Naive thymus-derived CD4-positive, alpha-beta T cell (primary cell): ENCODE measurements at places on chromosomes 12 and 14.

DNA sequence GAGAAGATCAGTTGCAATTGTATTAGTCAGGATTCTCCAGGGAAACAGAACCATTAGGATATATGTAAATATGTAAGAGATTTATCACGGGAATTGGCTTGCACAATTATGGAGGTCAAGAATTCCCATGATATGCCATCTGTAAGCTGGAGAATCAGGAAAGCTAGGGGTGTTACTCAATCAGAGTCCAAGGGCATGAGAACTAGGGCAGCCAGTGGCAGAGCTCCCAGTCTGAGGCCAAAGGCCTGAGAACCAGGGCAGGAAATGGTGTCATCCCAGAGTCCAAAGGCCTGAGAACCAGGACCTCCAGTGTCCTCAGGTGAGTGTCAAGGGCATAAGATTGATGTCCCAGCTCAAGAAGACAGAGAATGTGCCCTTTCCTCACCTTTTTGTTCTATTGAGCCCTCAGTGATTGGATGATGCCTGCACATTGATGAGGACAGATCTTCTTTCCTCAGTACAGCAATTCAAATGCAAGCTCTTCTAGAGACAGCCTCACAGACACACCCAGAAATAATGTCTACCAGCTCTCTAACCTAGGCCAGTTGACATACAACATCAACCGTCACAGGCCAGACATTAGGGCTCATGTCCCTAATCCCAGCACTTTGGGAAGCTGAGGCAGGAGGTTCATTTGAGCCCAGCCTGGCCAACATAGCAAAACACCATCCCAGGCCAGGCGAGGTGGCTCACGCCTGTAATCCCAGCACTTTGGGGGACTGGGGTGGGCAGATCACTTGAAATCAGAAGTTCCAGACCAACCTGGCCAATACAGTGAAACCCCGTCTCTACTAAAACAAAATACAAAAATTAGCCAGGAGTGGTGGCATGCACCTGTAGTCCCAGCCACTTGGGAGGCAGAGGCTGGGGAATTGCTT, 34.9 kb upstream of the ZNF740 start:
- H3K4me3 ChIP-seq: no peak overlapping the region
- H3K27ac ChIP-seq: no peak overlapping the region
- no peaks in the 10 kb centered on the region for H3K36me3 ChIP-seq
- no peak for DNase-seq
- H3K27me3 ChIP-seq: no peaks in the 10 kb centered on the region

DNA sequence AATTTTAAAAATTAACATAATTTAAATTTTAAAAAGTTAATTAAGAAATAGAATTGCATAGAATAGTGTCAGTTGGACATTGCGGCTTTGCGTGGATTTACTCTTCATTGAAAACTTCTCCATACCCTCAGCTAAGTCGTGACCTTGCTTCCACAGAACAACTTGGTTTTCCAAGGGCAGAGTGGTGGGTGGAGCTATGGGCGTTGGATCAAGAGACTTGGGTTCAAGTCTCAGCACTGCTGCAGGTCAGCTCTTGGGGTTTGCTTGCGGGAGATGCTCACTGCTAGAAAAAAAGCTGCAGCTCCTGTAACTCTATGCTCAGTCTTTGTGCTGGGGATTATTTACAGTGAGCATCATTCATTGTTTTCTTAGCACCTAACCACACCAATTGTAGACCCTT, 133.7 kb downstream of the PRIMA1 start:
- H3K27me3 ChIP-seq: peaks cover 6% of the 10 kb centered on the region
- H3K4me3 ChIP-seq: no peak overlapping the region
- H3K36me3 ChIP-seq: no peaks in the 10 kb centered on the region
- no peaks in the 10 kb centered on the region for H3K4me1 ChIP-seq
- H3K27ac ChIP-seq: no peak overlapping the region
- no peak for DNase-seq

DNA sequence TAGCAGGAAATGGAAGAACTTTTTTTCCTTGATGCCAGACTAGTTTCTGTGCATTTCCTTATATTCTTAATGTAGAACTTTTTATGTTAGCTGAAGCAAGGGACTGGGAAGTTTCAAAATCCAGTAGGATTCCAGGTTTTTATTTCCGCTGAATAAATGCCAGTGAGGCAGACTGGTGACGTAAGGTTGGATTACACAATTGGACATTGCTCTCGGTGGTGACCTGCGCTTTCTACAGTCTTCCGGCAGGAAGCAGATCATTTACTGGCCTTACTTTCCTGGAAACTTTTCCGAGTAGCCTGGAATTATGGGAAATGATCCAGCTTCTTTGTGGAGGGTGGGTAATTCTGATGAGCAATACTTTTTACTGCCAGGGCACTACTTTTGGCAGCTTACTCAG, 3.6 kb downstream of the IFT43 start:
- H3K4me3 ChIP-seq: no peak overlapping the region
- no peaks in the 10 kb centered on the region for H3K27me3 ChIP-seq
- no peak overlapping the region for H3K27ac ChIP-seq

DNA sequence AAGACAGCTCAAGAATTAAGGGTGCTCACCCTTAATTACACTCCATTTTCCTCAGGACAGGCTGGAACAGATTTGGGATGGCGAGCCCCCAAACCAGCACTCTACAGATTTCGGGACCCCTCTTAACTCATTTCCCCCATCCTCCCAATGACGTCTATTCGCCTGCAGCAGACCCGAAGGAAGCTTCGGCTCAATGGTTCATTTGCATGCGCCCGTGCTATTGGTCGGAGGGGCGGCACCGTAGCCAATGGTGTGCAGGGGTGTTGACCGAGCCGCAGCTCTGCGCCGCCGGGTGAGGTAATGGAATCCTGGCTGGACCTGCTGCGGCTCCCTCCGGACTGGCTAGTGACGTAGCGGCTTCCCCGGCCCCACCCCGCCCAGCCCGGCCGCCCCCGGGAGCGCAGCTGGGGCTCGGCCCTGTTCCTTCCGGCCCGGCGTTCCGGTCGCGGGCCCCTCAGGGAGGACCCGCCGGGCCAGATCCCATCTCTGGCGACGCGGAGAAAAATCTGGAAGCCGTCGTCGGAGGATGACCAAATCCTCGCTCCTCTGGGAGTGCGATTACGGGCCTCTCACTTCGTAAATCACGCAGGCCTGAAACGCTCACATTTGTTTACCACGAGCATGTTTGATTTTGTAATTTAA, 18.3 kb upstream of the NR4A1 start:
- no peaks in the 10 kb centered on the region for H3K27me3 ChIP-seq
- H3K4me3 ChIP-seq: peak overlapping the region; percentile 24
- peak; percentile 73 for DNase-seq
- peaks cover 20% of the 10 kb centered on the region for H3K4me1 ChIP-seq
- H3K27ac ChIP-seq: peak overlapping the region; percentile 77

DNA sequence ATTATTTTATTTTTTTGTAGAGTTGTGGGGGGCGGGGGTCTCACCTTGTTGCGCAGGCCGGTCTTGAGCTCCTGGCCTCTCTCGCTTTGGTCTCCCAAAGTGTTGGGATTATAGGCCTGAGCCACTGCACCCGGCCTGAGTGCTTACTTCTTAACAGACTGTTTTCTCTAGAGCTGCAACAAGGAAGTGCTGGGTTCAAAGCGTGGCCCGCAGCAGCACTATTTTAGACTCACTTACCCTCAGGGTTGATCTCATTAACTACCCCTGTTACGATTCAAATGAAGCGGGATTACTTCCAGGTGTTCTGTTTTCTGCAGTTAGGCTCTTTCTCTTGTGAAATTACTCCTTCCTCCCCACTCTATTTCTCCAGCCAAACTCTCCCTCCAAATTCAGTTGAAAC, 8.7 kb downstream of the A2ML1 start:
- H3K4me3 ChIP-seq: no peak overlapping the region
- H3K4me1 ChIP-seq: no peaks in the 10 kb centered on the region
- H3K36me3 ChIP-seq: no peaks in the 10 kb centered on the region
- no peaks in the 10 kb centered on the region for H3K27me3 ChIP-seq

GRCh38 chr12:16506394-16506793, 99.6 kb downstream of the LMO3 start:
- no peaks in the 10 kb centered on the region for H3K27me3 ChIP-seq
- H3K4me3 ChIP-seq: no peak overlapping the region
- no peak for DNase-seq
- no peaks in the 10 kb centered on the region for H3K4me1 ChIP-seq

DNA sequence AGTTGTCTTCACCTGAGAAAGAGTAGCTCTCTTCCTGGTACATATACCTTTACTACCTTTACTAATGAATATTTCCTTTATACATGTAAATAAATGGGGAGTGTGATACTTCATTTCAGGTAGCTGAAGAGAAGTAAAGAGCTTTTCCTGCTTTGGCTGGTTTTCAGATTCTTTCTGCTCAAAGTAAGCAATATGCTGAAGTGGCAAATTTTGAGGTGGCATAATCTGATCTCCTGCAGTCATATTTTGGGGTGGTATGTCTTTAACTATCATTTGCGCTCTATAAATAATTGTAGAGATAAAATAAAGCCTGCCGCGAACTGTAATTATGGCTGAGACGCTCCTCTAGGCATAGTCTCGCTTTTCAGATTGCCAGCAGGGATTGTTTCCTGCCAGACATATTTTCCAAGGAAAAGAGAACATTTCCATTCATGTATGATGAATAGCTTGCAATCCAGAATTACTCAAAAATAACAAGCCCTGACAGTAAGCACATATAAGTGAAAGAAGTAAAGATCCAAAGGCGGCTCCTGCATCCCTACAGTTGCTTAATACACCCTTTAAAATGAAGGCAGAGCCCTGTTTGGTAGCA, 200.7 kb downstream of the C12orf50 start:
- no peaks in the 10 kb centered on the region for H3K36me3 ChIP-seq
- H3K27me3 ChIP-seq: no peaks in the 10 kb centered on the region
- no peak overlapping the region for H3K4me3 ChIP-seq
- DNase-seq: no peak

GRCh38 chr14:22332686-22333421, 256.2 kb downstream of the DAD1 start:
- H3K36me3 ChIP-seq: no peaks in the 10 kb centered on the region
- H3K27ac ChIP-seq: no peak overlapping the region
- no peaks in the 10 kb centered on the region for H3K4me1 ChIP-seq
- H3K4me3 ChIP-seq: no peak overlapping the region

DNA sequence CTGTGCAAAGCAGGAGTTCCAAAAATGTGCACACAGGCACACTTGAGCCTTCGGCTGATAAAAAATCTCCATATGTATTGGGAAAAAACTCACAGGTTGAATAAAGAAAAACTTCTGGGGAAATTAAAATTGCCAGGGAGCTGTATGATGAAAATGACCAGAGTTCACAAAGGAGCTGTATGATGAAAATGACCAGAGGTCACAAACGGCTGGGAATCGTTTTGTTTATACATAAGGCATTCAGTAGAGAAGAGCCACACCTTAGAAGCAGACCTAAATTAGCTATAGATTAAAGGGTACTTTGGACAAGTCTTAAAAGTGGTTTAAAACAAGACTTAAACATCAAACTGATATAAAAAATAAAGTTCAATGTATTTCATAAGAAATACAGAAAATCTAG, 251.7 kb upstream of the TMEM132C start:
- no peak for DNase-seq
- H3K4me1 ChIP-seq: no peaks in the 10 kb centered on the region
- no peaks in the 10 kb centered on the region for H3K36me3 ChIP-seq
